Glutamatergic neuron (in vitro differentiated cells): ENCODE measurements at places on chromosomes 12 and 14. TPM values are rescaled to one million over a fixed set of nuclear protein-coding genes. Genes with fewer than 3 reads are reported as not detected.

The CLEC4A gene
- 0.71 TPM for total RNA-seq

The SLC25A21 gene
- 0.91 TPM for total RNA-seq

The FAM181A gene
- not detected for total RNA-seq

The PPFIA2 gene
- 31.1 TPM for total RNA-seq

The HHIPL1 gene
- 0.47 TPM for total RNA-seq

The CKB gene
- total RNA-seq, result 2,561 TPM

The B4GALNT1 gene
- total RNA-seq, result 83.9 TPM
